ENCODE measurements at places on chromosomes 11 and 22. TPM values are rescaled to one million over a fixed set of nuclear protein-coding genes. Genes with fewer than 3 reads are reported as not detected.
A peak's percentile ranks its signal among the peaks of the same experiment; 100 is the strongest.

DNA sequence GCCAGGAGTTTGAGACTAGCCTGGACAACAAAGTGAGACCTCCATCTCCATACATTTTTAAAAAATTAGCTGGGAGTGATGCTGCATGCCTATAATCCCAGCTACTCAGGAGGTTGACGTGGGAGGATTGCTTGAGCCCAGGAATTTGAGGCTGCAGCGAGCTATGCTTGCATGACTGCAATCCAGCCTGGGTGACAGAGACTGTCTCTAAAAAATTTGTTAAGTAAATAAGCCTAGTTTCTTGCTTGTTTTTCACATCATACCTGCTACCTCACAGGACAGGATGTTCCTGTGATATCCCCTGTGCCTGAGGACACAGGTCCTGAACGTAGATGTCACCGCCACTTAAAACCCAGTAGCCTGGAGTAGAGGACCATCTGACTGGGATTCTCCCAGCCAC lies 348.6 kb downstream of the MN1 start:
- no peak for DNase-seq

DNA sequence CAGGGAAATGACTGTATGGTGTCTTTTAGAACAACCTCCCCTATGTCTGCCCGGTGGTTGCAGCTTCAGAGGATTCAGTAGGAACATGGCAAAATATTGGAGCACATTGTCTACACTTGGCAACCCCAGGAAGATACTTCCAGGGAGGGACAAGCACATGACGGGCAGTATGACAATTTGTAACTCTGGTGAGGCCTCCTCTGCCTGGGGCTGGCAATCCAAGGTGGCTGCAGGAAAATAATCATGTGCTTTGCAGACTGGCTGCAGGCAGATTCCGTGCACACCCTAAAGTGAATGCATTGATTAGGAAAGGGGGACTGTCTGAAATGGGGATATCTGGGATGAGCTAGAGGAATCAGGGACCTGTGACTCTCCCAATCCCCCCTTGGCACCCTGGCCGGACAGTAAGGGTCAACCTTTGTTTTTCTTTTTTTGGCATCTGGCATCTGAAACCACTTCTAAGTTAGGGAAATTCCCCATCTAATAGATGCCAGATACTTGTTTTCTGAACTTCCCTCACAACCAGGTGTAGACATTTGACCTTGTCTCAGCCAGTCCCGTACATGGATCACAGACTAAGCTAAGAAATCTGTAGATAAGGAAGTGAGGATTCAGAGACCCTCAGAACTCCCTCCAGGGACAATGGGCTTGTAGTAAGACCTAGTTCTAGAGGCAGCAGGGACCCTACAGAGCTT lies 10.5 kb upstream of the PHOX2A start:
- DNase-seq: no peak

The PDGFB gene
- 69.0 TPM for total RNA-seq

DNA sequence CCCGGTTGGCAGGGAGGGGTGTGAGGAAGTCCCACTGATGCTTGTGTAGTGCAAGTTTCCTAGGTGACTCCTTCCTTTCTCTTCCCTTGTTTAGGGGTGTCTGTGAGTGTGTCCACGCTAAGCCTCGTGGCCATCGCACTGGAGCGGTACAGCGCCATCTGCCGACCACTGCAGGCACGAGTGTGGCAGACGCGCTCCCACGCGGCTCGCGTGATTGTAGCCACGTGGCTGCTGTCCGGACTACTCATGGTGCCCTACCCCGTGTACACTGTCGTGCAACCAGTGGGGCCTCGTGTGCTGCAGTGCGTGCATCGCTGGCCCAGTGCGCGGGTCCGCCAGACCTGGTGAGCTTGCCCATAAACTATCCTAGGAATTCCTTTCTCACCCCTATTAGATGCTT lies 10.4 kb downstream of the CCKBR start:
- DNase-seq: no peak

DNA sequence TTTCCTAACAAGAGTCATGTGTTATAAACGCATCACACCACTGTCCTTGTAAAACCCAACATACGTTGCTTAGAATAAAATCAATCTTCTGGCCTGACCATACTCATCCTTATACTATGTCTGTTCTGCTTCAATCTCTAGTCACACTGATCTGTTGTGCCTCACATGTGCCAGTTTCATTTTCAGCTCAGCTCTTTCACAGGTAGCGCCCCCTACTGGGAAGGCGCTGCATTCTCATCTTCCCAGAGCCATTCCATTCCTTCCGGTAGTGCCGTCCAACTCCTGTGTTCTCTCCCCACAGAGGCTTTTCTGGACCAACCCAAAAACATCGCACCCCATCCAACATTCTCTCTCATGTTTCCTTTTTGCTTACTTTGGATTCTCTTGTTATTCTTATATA lies 22.2 kb downstream of the CASP5 start:
- no peak for DNase-seq

- DNase-seq: no peak
Measured at GRCh38 chr22:48800036-48800885, 1027.4 kb downstream of the BRD1 start.

DNA sequence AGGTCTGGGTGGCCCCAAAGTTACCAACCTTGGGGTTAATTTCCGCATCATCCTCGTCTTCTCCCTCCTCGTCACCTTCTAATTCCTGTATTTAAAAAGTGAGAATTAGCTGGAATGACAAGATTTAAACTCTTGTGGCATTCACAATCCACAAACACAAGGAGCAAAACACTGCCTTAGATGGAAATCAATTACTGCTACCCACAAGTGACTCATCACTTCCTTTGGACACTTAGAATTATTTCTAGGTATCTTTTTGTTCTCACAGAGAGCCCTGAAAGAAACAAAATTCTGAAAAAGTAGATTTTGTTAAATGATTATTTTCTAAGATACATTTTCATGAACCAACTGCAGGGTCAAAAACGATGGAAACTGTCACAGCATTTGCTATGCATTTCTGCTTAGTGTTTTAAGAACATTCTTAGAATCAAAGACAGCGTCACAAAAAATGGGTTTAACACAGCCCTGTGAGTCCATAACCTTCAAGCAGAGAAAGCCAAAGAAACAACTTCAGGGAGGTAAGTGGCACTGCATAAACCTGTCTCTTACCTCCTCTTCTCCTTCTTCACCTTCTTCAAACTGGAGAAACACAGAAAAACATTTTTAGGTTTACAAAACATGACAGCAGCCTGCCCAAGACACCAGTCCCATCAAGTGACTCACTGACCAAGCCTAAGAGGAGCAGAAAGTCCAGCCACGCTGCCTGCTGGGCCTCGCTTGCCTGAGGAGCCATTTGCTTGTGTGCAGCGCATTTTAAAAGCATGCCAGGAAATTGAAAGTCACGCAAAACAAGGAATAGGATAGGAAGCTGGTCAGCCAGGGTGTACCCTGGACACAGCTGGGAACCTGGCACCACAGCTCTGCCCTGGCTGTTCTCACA lies 22.3 kb upstream of the PHLDA2 start:
- no peak for DNase-seq

DNA sequence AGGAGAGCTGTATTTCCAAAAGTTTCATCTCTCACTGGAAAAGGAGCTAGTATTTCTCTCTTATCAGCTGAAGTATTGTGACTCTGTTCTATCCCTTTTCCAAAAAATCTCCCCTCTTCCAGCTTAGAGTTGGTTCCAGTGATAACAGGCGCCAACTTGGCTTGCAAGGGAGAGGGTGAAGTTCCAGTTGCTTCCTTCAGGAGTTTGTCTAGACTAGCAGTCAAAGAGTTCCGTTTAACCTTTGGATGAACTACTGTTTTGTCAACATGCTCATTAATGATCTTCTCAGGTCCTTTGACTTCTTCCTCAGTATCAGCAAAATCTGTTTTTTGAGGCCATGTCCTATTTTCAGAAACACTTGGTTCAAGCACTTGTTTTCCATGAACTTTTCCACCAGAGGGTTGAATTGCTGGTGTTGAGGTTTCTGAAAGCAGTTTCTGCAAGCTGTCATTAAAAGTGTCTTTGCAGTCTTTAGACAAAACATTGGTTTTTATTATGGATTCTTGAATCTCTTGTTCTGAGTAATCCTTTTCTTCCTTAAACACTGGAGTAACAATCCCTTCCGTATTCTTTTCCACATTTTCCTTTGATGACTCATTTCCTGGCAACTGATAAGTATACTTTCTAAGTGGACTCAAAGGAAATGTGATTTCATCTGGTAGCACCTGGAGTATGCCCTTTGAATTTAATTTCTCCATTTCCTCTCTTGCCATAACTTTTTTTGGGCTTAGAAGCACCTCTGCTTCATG lies 39.7 kb upstream of the CCDC89 start:
- peak; percentile 88 for DNase-seq

DNA sequence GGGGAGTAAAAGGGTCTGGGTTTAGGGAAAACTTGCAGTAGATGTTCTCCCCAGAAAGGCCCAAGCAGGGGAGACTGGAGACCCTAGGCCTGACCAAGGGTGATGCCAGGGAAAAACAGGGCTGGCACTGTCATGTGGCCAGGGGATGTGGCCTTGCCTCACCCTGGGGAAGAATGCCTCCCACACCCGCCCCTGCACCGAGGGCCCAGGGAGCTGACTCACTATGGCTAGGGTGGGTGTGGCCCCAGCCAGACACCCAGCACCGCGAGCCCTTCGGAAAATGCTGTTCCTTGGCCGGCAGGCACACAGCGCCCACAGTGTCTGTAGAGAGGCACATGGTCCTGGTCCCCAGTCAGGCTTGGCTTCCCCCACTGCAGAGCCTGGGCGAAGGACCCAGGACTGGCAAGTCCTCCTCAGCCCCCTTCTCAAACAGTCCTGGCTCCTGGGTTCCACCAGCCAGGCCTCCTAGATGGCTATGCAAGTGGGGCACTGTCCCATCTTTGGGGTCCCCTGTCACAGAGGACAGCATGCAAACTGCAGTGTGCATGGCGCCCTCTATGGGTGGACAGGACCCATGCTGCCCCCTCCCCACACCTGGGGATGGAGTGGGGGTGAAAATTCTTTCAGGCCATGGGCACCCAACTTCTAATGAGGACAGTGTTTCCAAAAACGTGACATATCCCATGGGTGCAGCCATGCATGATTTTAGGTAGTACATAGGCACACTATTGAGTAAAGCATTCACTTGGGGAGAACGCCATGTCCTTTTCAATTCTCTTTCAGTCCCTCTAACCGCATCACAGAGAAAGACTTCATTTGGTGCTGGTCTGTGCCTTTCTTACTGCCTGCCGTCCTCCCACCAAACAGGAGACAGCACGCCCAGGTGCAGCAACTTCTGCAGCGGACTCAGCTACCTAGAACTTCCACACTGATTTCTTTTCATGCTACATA lies 15.2 kb downstream of the TMPRSS5 start:
- no peak for DNase-seq

The NPTXR gene
- total RNA-seq: 0.32 TPM

DNA sequence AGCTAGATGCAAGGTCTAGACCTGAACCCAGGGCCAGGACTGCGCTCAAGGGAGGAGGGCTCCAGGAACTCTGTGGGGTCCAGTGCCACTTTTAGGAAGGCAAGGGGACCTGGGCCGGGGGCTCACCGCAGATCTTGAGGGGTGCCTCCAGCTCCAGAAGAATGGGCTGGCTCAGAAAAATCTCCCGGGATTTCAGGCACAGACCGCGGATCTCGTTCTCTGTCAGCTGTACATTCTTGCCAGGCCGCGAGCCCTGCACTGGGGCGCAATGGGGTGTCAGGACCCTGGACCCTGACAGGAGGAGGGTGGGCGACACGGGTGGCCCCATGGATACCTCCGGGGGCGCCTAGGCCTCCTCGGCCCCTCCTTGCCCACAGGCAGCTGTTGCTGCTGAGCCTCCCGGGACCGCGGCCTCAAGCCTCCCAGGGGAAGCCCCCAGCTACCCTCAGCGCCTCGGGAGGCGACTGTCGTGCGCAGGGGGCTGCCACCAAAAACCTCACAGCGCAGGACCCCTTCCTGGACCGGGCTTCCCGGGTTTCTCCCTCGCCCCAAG lies 640 bp downstream of the PPP1CA start:
- DNase-seq: no peak

The RAG2 gene
- total RNA-seq: not detected

GRCh38 chr22:50186761-50187523 lies 1.2 kb downstream of the TRABD start:
- no peak for DNase-seq

- DNase-seq: no peak
Measured at GRCh38 chr11:132862933-132863332, 669.4 kb downstream of the OPCML start.

DNA sequence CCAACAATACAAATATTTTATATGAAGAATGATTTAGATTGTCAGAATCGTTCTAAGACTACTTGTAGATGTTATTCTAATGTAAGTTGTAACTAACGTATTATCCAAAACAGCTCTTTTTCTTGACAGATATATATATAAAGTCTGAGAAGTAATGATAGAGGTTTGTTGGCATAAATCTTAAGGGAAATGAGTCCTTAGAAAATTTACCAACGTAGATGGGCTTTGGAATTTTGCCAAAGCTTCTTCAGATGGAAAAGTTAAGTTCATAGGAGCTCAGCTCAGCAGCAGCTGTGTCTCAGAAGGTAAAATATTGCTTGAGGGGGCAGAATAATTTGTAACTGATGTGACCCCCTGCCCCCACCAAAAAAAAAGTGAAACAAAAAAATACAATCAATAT lies 66.7 kb downstream of the BID start:
- DNase-seq: peak; percentile 17

DNA sequence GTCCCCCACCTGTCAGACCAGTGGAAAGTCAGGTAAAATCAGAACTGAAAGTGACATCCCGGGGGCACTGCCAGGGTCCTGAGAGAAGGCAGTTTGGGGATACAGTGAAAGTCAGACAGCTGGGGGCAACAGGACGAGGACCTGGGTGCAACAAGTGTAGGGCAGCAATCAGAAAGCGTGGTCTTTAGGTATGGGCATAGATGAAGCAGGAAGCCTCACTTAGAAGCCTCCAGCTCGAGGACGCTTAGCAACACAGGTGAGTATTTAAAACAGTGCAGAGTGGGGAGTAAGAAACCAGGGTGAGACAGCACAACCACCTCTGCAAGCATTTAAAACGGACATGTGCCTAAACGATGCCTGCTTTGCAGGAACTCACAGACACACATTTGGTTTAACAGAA lies 64.6 kb upstream of the POU2AF1 start:
- DNase-seq: no peak

DNA sequence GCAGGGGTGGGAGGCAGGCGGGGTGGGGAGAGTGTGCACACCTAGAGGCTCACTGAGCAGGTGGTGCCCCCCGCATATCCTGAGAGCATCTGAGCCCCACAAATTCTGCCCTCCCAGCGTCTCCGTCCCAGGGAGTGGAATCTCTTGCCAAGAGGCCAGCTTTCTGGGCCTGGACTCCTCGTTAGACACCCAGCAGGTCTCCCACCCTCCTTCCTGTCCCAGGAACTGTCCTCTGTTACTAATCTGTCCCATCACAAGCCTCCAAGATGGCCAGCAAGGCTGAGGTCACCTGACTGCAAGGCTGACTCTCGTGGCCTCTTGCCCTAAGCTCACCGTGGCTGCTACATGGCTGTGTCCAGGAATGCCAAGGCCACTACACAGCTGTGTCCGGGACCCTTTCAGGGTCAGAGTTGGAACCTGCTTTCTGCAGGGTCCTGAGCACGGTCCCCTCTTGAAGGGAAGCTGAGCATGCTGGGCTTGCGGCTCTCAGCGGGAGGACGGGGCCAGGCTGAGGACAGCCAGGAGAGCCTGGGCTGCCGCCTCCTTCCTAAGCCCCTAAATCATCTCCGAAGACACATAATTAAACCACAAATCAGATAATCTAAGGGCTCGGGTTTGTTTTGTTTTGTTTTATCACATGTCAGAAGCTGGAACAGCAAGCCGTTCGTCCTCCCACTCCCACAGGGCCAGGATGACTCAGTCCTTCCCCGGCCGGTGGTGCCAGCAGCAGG lies 1327.3 kb downstream of the TBC1D22A start:
- no peak for DNase-seq

Measured in pulmonary artery endothelial cell (primary cell).